ENCODE measurements at places on chromosomes 4 and X. TPM values are rescaled to one million over a fixed set of nuclear protein-coding genes. Genes with fewer than 3 reads are reported as not detected.

The GABRQ gene
- total RNA-seq: not detected

The AMMECR1 gene
- total RNA-seq: 11.6 TPM

The CTPS2 gene
- 5.6 TPM for total RNA-seq

The SPANXC gene
- not detected for total RNA-seq
